ENCODE measurements at places on chromosomes 16 and 17.
A peak's percentile ranks its signal among the peaks of the same experiment; 100 is the strongest.

DNA sequence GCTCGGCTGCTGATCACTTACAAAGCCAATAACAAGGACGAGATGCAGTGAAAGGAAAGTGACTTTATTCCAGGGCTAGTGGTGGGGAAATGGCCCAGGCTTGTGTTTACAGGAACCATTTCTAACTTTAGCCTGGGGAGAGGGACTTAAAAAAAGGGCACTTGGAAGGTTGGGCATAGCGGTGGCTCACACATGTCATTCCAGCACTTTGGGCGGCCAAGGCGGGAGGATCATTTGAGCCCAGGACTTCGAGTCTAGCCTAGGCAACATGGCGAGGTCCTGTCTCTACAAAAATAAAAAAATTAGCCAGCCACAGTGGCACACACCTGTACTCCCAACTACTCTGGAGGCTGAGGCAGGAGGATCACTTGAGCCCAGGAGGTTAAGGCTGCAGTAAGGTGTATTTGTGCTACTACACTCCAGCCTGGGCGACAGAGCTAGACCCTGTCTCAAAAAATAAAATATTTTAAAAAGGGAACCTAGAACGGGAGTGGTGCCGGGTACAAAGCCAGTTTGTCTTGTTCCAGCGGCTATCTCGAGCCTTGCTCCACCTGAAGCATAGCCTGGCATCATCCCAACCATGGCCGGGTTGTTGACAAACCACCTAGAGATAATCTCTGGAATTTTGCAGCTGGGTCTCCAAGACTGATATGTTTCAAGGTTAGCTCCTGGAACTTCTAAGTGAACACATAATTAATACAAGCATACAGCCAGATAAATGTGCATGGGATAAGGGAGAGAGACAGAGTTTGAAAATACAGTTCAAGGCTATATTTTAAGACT is 5.7 kb upstream of the TVP23A start:
- DNase-seq, result no peak

DNA sequence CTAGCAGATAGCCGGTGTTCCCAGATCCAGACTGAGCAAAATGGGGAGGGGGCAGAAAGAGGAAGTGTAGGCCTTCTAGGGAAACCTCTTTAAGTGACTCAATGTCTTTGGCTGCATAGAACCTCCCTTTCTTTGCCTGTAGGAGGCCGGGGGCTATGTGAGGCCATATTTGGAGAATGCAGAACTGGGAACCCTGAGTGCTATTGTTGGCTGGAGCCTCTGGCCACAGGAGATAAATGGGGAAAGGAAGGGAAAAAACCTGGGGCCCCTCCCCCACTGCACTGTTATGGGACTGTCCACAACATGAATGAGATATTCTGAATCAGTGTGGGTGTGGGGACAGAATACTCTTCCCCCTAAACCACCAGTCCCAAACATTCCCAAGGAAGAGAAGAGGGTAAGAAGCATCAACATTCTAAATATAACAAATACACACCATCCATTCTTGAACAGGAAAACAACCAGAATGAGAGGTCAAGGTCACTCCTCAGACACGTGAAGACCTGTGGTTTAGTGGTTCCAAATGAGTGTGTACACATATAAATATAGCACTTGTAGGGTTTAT is 2.4 kb downstream of the VPS25 start:
- no peak for DNase-seq

DNA sequence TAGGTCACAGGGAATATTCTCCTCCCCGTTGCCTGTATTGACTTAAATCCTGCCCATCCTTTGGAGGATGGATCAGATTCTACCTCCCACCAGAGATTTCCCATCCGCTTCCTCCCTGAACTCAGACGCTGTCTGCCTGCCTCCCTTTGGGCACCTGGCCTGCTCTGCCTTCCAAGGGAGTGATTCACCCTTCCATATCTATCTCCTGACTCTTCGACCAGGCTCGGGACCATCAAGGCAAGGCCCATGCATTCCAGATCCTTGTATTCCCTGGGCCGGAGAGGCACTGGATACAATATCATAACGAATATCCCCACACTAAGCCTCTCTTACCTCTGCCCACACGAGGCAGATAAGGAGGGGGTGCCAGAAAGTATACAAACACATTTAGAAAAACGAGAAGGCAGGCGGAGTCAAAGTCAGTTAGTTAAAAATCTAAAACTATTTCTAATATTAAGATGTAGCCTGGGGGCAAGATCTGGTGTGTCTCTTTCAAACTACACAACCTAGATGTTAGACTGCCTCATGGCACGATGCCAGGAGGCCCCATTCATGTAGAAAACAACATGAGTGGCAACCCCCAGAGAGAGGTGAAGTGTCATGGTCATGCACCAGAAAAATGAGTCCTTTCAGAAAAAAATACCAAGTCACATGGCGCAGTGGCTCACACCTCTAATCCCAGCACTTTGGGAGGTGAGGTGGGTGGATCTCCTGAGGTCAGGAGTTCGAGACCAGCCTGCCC is 9.2 kb downstream of the PMP22 start:
- no peak for DNase-seq

- DNase-seq, result peak; percentile 63
Observed at GRCh38 chr17:77145612-77146245, 5.0 kb downstream of the SEC14L1 start.

- DNase-seq, result no peak
Observed at GRCh38 chr17:77332034-77332971, 191.5 kb downstream of the SEC14L1 start.

GRCh38 chr16:49866595-49867071 is 10.7 kb upstream of the ZNF423 start:
- no peak for DNase-seq
